ENCODE measurements at places on chromosomes 5 and 9. TPM values are rescaled to one million over a fixed set of nuclear protein-coding genes. Genes with fewer than 3 reads are reported as not detected.

The SAXO1 gene
- not detected for total RNA-seq

GRCh38 chr9:124695280-124695890, 75.7 kb downstream of the NR6A1 start:
- DNase-seq, result no peak

DNA sequence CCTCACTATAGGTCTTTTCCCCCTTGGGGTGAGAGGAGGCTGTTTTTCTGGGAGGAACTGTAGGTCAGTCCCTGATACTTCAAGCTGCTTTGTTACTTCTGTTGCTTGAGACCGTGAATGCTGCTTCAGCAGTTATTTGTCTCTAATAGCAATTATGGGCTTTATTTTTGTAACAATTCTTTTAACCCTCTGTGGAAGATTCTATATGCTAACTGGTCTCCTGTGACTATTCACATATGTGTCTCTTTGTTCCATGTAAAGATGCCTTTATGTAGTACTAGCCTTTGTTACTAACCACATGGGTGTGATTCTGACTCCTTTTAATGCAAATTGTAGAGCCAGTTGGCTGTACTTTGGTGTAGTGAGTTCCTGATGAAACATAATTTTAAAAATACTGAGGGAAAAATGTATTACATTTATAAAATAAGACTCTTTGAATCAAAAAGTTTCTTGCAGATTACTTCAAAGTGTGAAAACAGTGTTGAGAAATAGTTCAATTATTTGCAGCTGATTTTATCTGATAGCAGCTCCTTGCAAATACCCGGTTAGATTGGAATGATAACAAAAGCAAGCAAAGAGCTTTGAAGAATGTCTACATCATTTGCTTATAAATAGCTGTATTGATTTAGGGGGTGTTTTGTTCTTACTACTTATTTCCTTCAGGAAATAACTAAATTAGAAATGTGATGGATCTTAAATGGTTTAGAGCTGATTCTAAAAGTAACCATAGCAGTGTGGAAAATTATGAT, 46.6 kb downstream of the ANGPTL2 start:
- no peak for DNase-seq

DNA sequence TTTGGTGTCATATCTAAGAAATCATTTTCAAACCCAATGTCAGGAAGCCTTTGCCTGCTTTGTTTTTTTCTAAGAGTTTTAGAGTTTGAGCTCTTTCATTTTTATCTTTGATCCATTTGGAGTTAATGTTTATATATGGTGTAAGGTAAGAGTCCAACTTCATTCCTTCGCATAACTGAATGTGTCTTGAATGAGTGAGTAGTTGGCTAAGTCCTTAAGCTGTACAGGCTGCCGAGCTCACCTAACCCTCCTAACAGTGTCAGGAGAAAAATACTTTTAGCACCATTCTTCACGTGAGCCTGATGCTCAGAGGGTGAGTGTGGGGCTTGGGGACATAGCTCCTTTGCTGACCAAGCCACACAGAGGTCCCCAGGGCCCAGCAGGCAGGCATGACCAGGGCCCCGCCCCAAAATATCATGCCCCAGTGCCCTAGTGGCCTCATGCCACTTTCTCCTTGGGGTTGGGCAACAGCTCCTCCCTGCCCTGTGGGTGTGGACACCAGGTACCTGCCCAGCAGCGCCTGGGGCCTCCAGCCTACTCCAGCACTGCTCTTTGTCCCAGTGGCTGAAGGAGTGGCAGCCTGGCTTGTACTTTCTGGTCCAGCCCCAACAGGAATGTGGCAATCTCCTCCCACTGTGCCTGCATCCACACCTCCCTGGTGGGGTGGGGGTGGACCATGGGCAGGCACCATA, 17.2 kb downstream of the PPARGC1B start:
- no peak for DNase-seq

Data from activated CD4-positive, alpha-beta memory T cell treated with anti-CD3 and anti-CD28 coated beads, Interleukin-2, amount 10 ng/mL, durations not matched to agents 7 days and 5 days (primary cell).